ENCODE measurements at places on chromosomes 6 and 20. TPM values are rescaled to one million over a fixed set of nuclear protein-coding genes. Genes with fewer than 3 reads are reported as not detected.

Gene OCSTAMP
- not detected for total RNA-seq

Gene AGER
- 2.4 TPM for total RNA-seq

Gene MUC21
- total RNA-seq = not detected

Gene DSP
- 198 TPM for total RNA-seq

Gene CCN6
- not detected for total RNA-seq

Gene GSTA2
- total RNA-seq = not detected

Gene MATN4
- not detected for total RNA-seq

Gene CST4
- total RNA-seq = not detected

Gene GGT7
- total RNA-seq = 14.3 TPM

Gene DNAH8
- not detected for total RNA-seq

Gene CST7
- total RNA-seq = 1.7 TPM

Gene GINS1
- 0.73 TPM for total RNA-seq

Gene MOG
- 1.7 TPM for total RNA-seq

Gene DCDC2
- total RNA-seq = 0.05 TPM

Gene FNDC1
- 1.6 TPM for total RNA-seq

Gene FUT9
- not detected for total RNA-seq
